ENCODE measurements at places on chromosomes 12 and 14.

GRCh38 chr12:46660719-46661109, 165.1 kb downstream of the SLC38A4 start:
- no peak for DNase-seq

GRCh38 chr12:120902846-120903411, 1.2 kb downstream of the SPPL3 start:
- DNase-seq = peak; percentile 5

DNA sequence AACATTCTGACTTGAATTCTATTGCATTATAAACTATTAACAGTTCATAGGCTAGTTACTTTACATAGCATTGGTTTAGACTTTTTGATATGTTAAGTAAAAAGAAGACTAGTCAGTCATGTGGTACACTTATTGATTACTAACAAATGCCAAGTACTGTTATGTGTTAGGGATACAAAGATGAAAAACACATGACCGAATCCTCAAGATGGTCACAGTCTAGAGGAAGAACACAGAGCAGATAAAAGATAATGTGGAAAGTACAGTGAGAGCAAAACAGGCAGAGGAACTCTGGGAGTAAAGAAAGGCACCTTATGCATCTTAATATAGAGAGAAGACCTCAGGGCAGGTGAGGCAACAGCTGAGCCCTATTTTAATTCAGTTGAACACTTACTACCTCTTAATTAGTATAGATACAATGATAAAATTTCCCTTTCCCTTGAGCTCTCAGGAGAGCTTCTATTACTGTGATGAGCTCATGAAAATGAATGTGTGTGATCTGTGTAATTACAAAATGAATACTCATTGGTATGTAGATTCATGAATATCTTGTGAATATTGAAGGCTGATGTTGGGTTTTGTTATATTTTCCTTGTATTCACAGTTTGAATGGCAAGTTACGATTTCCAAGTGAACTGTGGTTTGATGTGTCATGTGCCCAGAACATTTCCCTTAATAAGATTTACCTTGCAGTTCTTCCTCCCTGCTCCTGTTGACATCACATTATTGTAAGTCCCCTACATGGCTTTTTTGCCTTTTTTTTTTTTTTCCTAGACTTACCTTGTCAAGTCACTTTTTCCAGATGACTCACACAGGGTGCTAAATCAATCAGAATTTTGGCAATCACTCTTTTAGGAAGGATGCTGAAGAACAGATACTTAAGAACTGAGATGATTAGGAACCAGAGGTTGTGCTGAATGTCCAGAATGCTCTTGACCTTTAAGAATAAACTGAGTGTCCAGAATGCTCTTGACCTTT, 29.5 kb upstream of the MSRB3 start:
- DNase-seq = no peak

- peak; percentile 32 for DNase-seq
Measured at GRCh38 chr12:130965668-130966067, 12.0 kb downstream of the ADGRD1 start.

GRCh38 chr14:90511252-90511651, 114.4 kb downstream of the CALM1 start:
- DNase-seq = no peak

GRCh38 chr14:78618368-78618767, 448.2 kb downstream of the NRXN3 start:
- no peak for DNase-seq

GRCh38 chr12:62757048-62757447, 177.9 kb downstream of the PPM1H start:
- DNase-seq = no peak

GRCh38 chr12:111438481-111438880, 32.8 kb downstream of the SH2B3 start:
- peak; percentile 43 for DNase-seq

DNA sequence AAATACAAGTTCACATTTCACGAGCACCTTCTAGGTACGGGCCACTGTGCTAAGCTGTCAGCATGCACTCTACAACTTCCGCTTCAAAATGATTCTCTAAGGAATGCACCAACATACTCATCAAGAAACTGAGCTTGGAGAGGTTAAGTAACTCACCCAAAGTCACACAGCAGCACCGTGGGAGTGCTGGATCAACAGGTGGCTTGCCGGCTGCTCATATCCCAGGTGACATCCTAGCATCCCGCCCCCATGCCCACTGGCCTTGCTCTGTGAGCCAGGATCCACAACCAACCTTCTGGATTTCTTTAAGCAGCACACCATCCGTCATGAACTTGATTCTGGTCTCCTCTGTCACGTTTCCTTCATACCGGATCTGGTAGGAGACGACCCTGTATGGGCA, 16.7 kb downstream of the DHX37 start:
- no peak for DNase-seq

- no peak for DNase-seq
Measured at GRCh38 chr12:80188576-80188975, 89.2 kb downstream of the OTOGL start.

DNA sequence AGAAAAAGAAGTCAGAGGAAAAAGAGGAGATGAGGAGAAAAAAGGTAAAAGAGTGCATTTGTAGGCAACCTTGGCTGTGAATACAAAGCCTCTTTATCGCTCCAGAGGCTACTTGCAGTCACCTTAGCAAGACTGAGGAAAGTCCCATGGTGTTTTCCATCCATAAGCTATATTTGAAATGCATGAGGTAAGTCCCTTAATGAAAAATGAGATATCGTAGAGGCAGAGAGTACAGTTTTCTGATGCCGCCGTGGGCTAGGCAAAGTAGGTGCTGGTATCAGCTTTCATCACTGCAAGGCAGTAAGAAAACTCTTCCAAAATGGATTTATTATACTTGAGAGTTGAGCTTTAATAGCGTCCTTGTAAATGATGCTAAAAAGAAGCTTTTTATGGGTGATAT, 186.8 kb downstream of the ASCL1 start:
- no peak for DNase-seq

- DNase-seq = no peak
Measured at GRCh38 chr12:120224304-120225199, 23.6 kb upstream of the RPLP0 start.

GRCh38 chr12:6960593-6961277, 9.6 kb downstream of the PTPN6 start:
- DNase-seq = peak; percentile 66

DNA sequence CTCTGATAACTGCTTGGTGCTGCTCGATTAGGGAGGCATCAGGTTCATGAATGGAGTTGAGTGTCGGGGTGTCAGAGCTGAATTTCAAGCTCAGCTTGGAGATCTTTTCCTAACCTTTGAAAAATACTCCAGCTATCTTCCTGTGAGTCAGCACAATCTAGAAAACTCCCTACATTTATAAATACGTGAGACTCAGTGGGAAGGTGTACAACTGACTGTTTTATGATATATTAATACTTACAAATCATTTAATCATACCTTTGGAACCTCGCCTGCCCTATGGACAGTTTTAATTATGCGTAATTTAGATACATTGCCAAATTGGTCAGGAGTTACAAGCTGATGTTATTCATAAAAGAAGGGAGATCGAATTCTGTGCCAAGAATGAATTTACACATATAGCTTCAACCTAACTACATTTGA, 961 bp downstream of the CMAS start:
- DNase-seq = no peak

DNA sequence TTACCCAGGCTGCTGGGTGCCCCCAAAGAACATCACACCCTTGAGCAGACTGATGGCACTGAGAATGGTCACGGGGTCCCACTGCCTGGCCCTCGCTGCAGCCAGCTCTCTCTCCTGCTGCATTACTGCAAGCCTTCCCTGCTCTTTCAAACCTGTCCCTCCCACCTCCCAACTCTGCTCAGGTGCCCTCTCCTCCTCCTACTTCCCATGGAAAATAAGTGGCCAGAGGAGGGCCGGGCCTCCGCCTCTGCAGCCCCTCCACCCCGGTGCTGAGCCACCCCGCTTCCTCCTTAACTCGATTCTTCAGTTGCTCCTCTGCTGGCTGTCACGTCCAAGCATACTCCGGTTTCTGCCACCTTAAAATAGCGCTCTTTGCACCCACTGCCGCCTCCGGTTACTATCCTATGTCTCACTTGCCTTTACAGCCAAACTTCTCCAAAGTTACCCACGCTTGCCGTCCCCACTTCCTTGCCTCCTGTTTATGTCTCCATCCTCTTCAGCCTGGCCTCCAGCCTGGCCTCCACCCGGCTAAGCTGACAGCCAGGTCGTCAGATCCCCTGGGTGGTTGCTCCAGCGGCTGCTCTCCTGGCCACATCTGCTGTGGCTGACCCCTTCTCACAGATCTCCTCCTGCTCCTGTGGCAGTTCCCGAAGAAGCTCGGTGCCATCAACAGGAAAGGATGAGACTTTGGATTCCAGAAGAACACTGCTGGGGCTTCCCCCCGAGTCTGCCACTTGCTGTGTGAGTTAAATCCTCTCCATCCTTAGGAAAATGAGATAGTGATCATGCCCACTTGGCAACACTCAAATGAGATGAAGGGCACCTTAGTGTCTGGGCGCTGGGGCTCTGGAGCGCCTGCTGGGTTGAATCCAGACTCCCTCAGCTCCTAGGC, 7.7 kb downstream of the SMIM41 start:
- no peak for DNase-seq

DNA sequence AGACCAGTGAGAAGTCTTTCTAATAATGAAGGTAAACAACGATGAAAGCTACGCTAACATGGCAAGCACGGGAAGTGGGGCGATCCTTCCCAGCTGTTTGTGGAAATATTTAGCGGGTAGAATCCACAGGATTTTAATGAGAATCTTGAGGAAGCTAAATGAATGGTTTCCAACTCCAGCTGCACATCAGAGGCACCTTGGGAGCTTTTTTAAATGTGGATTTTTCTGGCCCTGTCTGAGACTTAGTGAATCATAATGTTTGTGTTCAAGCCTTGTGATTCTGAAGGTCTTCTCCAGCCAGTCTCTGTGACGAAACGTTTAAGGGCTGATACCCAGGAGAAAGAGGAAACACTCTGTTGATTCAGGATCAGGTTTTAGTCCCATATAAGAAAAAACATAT, 169.8 kb downstream of the CAPZA3 start:
- no peak for DNase-seq

GRCh38 chr12:121578230-121579189, 2.3 kb downstream of the KDM2B start:
- peak; percentile 62 for DNase-seq

GRCh38 chr14:69091695-69092094, 61.2 kb downstream of the DCAF5 start:
- no peak for DNase-seq

DNA sequence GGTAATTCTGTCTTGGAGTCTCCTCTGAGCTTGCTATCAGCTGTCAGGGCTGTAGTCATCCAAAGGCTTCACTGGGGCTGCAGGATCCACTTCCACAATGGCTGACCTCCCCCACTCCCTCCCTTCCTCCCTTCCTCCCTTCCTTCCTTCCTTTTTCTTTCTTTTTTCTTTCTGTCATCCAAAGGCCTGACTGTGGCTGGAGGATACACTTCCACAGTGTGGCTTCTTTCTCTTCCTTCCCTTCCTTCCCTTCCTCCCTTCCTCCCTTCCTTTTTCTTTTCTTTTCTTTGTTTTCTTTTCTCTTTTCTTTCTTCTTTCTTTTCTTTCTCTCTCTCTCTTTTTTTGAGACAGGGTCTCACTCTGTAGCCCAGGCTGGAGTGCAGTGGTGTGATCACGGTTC, 30.6 kb downstream of the ARF6 start:
- DNase-seq = no peak

- DNase-seq = no peak
Measured at GRCh38 chr12:110247340-110248095, 33.5 kb upstream of the ATP2A2 start.

DNA sequence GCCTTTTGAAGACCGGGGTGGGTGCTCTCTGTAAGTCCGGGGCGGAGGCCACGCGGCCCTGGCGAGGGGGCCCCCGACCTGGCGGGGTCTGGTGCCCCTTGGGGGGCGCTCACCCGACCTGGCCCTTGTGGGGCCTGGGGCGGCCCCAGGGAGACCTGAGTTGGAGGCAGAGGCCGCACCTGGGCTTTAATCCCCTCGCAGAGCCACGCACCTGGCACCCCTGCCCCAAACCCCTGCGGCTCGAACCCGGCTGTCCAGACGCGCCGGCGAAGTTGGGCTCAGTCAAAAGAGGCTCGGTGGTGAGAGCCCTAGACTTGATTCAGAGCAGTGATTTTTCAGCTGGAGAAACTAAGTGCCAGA, 267 bp downstream of the CFAP251 start:
- DNase-seq = no peak

DNA sequence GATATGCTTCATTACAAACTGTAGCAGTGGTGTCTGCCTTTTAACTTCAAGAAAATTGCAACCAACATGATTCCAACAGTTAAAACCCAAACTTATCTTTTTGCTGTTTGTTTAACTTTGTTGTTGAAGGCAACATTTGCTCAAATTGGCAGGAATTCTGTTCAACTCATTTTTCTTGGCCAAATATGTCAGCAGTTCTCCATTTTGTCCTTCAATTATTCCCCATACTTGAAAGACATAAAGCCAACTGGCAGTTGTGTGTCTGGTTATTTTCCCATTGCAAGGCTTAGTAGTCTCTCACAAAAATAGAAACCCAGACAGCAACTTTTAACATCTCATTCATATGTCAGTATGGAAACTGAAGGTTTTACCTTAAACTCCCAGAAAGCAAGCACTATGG, 146.3 kb downstream of the LRIG3 start:
- DNase-seq = no peak

GRCh38 chr12:111203446-111203845, 165.4 kb downstream of the PHETA1 start:
- no peak for DNase-seq

- peak; percentile 74 for DNase-seq
Measured at GRCh38 chr12:106135075-106135474, 3.7 kb downstream of the NUAK1 start.

DNA sequence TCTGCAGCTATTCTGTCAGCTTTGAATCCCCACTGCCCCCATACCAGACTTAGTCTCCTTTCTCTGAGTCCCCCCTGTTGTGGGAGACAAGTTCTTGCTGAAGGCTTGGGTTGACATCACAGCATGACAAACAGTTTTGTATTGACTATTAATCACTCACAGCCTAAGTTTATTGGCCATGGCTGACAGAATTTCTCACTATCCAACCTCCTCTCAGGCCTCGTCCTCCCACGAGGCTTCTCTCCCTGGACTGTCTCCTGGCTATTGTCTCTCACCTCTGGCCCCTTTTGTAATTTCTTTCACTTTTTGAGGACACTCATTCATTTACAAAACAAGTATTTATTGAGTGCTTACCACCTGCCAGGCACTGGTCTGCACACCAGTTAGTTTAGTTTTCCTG, 35.2 kb upstream of the DCD start:
- no peak for DNase-seq

DNA sequence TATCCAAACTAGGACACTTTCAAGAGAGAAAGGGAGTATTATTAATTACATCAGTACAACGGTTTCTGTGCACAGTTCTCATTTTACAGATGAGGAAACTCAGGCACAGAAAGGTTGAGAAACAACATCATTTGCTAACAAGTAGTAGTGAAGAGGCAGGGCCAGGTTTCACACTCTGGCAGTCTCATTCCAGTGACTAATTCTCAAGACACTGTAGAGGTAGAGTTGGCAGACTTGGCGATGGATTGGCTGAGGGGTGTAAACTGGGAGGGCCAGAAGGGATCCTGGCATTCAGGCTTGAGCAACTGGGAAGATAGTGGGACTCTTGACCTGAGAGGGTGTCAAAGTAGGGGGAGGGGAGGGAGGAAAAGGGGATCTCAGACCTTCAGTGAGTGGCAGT, 73.8 kb upstream of the BDKRB2 start:
- DNase-seq = peak; percentile 50
